ENCODE measurements at places on chromosomes 16 and 17.

- DNase-seq = no peak
Observed at GRCh38 chr17:8226536-8227237, 16.3 kb upstream of the AURKB start.

GRCh38 chr17:55289106-55289446, 24.3 kb downstream of the HLF start:
- no peak for DNase-seq

- DNase-seq = no peak
Observed at GRCh38 chr16:49189286-49189685, 92.4 kb downstream of the CBLN1 start.

- DNase-seq = no peak
Observed at GRCh38 chr16:1669698-1670097, 8.4 kb upstream of the JPT2 start.
